Smooth muscle cell of trachea (primary cell): ENCODE measurements at places on chromosomes 11 and 22. TPM values are rescaled to one million over a fixed set of nuclear protein-coding genes. Genes with fewer than 3 reads are reported as not detected.

Gene FGF3
- total RNA-seq: not detected in 2 replicates

Gene DCDC1
- total RNA-seq: under 0.01 and 0.29 TPM in 2 replicates

Gene MS4A15
- not detected in 2 replicates for total RNA-seq

Gene CNTF
- 1.5 and 2.0 TPM in 2 replicates for total RNA-seq

Gene BTBD10
- 50.6 and 69.1 TPM in 2 replicates for total RNA-seq

Gene RTN4R
- total RNA-seq: 0.15 and 0.33 TPM in 2 replicates

Gene VPREB1
- not detected in 2 replicates for total RNA-seq

Gene ACTN3
- total RNA-seq: 0.17 TPM in 1 of 2 replicates, not detected in the other

Gene OR51B4
- total RNA-seq: not detected in 2 replicates

Gene B4GALNT4
- 3.3 and 4.7 TPM in 2 replicates for total RNA-seq

Gene OR2AT4
- total RNA-seq: not detected in 2 replicates

Gene TUB
- total RNA-seq: 4.5 and 22.2 TPM in 2 replicates

Gene TRIM48
- not detected in 2 replicates for total RNA-seq

Gene TRAPPC4
- total RNA-seq: 76.4 and 101 TPM in 2 replicates

Gene CABP4
- total RNA-seq: not detected in 2 replicates

Gene TANGO2
- 42.6 and 62.0 TPM in 2 replicates for total RNA-seq

Gene PDXP
- 6.4 and 9.1 TPM in 2 replicates for total RNA-seq

Gene ADM
- total RNA-seq: 569 and 1,122 TPM in 2 replicates

Gene WNT7B
- total RNA-seq: 0.17 TPM in 1 of 2 replicates, not detected in the other

Gene TSSK2
- total RNA-seq: not detected in 2 replicates

Gene PRDX5
- total RNA-seq: 202 and 213 TPM in 2 replicates

Gene LAYN
- total RNA-seq: 48.9 and 93.9 TPM in 2 replicates

Gene TMEM218
- total RNA-seq: 30.8 and 31.3 TPM in 2 replicates

Gene CDC45
- total RNA-seq: 3.0 and 12.2 TPM in 2 replicates

Gene DSCAML1
- total RNA-seq: under 0.01 TPM in 1 of 2 replicates, not detected in the other

Gene ZNRF3
- 3.5 and 6.1 TPM in 2 replicates for total RNA-seq
